Prostate gland (tissue), 2 donors: ENCODE measurements at places on chromosomes 7 and 10.

DNA sequence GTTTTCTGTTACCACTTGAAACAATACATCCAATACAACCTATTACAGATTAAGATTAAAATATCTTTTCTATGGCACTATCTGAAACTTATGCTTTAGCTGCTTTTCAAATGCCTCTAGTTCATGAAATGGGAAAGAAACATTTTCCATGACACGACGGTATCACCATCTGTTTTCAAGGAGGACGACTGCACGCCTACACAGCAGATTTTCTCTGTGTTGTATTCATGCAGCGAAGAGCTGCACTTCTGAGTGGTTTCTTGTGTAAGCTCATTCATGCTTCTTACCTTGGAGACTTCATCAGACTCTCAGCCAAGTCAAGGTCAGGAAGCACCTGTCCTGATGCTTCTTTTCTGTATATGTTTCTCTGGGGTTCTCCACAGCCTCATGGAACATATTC, 179.2 kb downstream of the DYNC1I1 start:
- DNase-seq = no peak

GRCh38 chr7:157973971-157974677, 613.5 kb downstream of the PTPRN2 start:
- no peak for DNase-seq

DNA sequence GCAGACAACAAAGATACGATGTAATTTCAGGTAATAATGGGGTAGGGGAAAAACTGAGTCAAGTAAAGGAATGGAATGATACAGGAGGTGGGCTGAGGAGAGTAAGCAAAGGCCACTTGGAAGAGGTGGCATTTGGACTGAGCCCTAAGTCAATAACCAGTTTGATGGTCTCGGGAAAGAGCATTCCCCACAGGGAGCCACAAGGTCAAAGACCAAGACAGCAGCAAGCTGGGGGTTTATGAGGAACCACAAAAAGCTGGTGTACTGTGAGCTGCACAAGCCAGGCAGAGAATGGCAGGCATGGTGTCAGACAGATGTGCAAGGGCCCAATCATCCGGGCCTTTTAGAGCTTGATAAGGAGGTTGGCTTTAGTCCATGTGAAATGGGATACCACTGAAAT, 98.7 kb downstream of the NOC3L start:
- DNase-seq = no peak

DNA sequence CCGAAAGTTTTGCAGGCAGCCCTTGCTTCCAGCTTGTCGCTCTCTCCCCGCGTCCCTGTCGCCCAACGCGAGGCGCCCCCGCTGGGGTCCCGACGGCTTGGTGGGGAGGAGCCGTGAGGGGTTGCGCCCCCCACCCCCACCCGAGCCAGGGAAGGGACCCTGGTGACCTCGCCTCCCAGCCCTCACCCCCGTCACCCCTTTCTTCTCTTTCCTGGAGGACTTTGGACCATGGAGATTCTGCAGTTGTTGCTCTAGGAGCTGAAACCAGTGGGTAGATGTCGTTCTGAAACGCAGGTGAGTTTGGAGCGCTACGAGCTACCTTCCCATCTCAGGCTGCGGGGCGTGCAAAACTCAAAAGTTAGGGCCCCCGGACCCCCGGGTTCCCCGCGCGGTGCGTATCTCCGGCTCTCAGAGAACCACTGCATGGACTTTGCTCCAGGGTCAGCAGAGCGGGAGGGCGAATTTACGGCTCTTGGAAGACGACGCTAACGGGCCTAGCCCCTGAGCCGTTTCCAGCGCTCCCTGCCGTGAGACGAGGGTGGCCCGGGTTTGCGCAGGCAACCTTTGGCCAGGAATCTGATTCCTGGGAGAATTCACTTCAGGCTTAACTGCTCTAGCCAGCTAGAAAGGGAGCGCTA, 684 bp upstream of the ATXN7L1 start:
- peak; percentile 15 for DNase-seq

DNA sequence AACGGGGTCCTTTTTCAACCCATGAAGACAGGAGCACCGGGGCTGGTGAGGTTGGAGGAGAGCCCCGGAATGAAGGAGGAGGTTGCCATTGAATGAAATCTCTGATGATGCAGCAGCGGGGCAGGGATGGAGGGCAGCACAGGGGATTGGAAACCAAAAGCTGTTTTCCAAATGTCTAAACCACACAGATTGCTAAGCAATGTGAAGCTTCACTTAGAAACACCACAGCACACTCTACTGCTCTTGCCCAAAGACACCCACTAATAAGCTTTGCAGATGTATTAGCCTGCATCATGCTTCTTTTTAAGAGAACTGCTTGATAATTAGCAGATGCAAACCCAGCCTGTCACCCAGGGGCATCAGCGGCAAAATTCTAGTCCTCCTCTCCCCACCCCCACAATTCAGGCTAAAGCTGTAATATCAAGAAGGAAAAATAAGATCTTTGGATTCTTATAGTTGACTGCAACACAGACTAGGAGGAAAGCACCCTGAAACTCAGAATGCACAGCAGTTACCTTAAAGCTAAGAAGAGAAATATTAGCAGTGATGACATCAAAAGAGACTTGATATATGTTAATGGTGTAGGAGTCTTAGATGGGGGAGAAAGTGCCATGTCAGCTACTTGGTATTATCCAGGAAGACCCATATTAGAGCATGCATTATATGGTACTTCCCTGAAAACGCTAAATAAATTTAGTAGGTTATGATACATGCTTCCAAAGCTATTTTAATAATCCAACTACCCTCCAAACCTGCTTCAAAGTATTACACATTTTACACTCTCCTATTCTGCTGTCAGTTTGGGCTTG, 666.7 kb downstream of the KCNMA1 start:
- DNase-seq = no peak

DNA sequence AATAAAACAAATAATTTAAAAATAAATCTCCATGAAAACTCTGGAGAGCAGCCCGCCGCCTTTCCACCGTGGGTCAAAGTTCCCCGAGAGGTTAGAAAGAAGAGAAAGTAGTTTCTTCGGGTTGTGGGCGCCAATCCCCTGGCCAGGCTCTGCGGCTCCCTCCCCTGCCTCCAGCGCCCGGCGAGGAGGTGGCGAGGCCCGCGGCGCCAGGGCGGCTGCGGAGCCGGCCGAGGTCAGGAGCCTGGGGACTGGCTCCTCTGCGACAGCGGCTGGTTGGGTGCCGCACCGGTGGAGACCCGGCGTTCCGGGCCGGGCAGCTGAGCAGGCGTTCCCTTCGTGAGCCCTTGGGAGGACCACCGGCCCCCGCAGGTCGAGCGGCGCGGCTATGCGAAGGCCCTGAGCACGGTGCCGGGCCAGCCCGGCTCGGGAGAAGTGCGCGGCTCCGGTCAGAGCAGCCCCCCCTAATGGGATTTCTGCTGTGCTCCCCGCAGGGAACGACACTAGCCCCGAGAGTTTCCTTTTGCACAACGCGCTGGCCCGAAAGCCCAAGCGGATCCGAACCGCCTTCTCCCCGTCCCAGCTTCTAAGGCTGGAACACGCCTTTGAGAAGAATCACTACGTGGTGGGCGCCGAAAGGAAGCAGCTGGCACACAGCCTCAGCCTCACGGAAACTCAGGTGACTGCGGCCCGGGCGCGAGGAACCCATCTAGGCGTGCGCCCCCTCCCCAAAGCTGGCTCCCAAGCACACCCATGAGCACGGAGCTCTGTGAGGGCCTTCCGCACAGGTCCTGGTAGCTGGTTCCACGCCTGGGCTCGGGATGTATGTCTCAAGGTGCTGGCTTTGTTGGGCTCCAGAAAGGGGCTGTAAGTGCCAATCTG, 2.8 kb downstream of the EMX2 start:
- DNase-seq = no peak

DNA sequence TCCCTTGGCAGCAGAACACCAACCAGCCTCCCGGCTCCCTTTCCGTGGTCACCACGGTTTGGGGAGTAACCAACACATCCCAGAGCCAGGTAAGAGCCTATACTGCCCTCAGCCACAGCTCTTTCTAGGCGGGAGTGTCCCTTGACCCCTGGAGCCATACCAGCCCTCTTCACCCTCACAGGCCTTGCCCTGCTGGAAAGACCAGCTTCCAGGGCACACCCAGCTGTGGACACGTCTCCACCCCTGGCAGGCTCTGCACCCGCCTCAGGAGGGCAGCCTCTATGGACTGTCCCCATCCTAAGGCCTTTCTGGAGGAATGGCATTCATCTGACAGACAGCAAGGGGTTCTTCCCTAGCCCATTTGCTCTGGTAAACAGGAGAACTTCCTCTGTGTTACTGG, 57.5 kb upstream of the PPIF start:
- DNase-seq = no peak

DNA sequence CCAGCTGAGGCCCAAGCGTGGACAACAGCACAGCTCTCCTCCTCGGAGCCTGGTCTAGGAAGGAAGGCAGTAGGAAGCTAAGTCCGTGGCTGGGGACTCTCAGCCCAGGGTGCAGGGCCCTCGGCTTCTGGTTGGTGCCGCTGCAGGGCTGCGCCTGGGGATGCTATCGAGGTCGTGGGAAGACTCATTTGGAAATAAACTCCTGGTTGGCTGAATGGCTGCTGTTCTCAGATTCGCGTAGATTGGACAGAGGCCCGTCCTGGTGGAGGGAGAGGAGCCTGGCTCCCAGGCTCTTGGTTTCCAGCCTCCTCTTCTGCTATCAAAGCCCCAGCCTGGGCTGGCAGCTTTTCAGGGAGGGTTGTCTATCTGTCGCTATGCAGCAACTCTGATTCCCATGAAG, 152.6 kb upstream of the FZD8 start:
- no peak for DNase-seq

DNA sequence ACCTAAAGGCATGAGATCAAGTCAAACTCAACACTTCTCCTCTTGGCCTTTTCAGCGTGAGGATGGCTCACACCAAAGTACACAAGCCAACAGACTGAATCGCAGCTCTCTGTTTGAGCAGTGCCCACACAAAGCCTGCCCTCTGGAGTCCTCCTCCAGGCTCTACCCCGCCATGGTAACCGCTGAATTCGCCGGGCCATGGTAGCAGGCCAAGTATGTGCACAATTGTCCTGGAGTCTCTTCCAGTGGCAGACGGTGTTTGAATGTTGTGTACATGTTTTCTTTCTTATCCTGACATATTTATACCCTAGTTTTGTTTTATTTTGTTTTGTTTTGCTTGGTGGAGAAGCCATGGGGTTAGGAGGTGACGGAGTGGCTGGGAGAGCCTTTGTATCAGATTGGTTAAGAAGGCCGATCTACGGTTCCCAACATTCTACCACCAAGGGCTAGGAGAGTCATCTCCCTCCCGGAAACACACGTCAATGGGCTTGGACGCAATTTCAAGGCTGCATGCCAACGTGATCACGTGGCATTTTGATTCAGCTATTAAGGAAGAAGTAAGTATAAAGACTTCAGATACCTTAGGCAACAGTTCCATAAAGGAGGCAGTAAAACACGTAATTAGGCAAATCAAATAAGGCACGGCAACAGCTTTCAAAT, 12.1 kb upstream of the SHH start:
- DNase-seq = peak; percentile 60

DNA sequence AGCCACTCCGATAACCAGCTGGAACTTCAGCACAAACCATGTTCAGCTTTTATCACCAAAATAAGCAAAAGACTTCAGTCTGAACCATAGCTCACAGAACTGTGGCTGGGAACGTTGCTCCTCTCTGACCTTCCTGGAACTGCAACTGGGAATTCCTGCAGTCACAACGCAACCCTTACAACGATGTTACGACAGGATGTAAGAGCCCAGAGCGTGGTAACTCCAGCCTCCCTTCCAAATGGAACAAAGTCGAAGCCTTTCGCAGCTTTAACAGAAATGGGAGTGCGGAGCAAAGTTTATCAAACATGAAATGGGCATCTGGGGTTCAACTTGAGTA, 162.6 kb downstream of the ADAM12 start:
- DNase-seq = no peak

DNA sequence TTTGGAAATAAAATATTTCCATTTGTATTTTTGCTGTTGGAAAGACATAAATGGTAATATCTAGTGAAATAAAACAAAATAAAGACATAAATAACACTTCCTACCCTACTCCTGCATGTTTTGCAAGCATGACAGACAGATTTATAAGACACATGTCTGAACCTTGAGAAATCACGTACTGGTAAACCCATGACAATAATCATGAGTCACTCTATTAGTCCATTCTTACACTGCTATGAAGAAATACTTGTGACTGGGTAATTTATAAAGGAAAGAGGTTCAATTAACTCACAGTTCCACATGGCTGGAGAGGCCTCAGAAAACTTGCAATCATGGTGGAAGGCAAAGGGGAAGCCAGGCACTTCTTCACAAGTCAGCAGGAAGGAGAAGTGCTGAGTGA, 942.2 kb downstream of the REEP3 start:
- DNase-seq = no peak

- DNase-seq = no peak
These were observed 217.4 kb upstream of the KLF14 start for GRCh38 chr7:130951303-130951975.

DNA sequence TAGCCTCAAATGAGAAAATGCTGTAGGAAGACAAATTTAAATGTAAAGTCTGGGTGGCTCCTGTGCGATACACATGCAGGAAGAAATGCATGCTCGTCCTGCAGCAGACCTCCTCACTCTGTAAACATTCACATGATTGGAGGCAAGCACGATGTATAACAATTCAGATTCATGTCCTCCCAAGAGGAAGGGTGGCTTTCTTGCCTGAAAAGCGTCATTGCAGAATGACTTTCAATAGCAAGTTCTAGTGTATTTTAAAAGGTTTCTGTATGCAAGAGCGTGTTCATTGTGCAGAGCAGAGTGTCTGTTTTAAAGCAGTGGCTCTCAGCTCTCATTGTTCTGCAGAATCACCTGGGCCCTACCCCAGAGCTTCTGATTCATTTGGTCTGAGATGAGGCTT, 170.3 kb upstream of the CELF2 start:
- DNase-seq = no peak

- no peak for DNase-seq
These were observed 379.4 kb downstream of the GALNT17 start for GRCh38 chr7:71511361-71511807.

DNA sequence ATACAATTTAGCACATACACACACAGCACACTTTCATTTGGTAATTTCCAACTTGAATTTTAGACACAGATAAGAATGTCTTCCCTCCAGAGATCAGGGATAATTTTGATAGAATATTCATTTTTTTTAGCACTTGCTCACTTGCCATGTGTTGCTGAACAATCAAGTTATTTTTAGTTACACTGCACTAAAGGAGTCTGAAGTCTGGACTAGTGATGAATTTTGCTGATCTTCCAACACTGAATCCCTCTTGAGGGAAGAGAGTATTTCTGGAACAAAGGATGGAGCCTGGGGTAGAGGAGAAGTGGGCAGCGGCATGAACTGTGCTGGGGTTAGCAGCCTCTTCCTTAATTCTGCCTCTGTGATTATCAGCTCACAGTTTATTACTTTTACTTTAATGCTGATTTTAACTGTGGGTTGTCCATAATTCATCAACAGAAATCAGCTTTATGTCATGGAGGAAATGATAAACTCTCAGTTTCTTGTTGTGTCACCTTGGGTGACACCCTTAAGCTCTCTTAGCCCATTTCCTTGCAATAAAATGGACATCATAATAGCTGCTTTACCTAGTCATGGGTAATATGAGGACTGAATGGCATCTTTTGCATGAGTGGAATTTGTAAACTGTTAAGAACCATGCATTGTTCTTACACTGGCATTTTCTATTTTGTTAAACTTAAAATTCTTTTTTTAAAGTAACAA, 32.1 kb downstream of the SGPL1 start:
- no peak for DNase-seq

- no peak for DNase-seq
These were observed 31.8 kb downstream of the CHST3 start for GRCh38 chr10:71995887-71996575.
